ENCODE measurements at places on chromosomes 1 and 21.

- DNase-seq: no peak
These were observed 6.0 kb downstream of the TRAPPC10 start for GRCh38 chr21:44018127-44018526.

- DNase-seq: no peak
These were observed 415.7 kb upstream of the DAB1 start for GRCh38 chr1:57839526-57839925.

DNA sequence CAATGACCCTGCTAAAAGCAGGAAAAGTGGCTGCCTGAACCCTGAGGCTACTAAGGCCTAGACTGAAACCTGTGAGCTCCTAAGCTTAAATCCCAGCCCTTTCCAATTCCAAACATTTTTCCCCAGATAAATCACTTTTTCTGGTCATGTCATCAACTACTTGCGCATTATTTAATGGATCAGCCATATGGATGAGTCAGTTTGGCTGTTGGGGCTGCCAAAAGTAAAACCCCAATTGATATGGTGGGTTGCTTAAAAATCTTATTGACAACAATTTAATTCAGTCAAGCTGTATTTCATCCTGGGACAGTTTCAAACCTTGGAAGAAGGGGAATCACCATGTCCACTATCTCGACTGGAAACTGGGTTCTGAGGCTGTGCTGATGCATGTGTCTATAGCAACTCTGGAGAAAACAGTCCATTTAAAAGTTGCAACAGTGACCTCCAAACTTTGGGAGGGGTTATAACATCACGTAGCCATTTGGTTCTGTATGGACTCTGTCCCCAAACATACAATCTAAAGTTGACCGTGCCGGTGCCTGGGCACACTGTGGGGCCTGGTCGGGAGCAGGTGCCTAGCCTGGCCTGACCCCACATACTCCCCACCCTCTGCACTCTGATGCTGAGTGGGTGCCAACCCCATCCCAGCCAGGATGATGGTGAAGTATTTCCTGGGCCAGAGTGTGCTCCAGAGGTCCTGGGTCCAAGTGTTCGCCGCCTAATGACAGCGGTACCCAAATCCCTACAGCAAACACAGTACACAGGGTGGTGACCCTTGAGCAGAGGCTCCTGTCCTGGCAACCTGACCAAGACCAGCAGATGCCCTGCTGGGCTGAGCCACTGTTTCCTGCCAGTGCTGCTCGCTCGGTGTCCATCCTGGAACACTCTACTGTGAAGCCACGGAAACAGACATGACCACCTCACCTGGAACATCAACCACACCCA lies 46.5 kb upstream of the LRRC52 start:
- DNase-seq: no peak

- DNase-seq: no peak
These were observed 17.0 kb upstream of the PIGC start for GRCh38 chr1:172460887-172461315.

DNA sequence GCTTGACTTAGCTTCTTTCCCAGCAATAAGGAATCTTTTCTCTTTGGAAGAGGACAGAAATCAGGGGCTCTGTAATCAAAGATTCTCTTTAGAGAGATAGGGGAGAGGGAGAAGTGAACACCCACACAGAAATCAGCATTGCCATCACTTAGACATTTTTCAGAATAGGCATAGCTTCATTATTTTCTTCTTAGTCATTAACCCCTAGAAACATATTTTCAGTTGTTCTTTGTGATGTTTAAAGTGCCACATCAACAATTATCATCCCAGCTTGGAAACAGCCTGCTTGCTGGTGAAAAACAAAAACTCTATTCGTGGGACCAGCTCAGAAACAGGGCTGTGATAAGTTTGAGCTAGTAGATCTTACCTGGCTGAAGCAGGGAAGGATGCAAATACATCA lies 88.3 kb upstream of the SLC44A3 start:
- DNase-seq: no peak

DNA sequence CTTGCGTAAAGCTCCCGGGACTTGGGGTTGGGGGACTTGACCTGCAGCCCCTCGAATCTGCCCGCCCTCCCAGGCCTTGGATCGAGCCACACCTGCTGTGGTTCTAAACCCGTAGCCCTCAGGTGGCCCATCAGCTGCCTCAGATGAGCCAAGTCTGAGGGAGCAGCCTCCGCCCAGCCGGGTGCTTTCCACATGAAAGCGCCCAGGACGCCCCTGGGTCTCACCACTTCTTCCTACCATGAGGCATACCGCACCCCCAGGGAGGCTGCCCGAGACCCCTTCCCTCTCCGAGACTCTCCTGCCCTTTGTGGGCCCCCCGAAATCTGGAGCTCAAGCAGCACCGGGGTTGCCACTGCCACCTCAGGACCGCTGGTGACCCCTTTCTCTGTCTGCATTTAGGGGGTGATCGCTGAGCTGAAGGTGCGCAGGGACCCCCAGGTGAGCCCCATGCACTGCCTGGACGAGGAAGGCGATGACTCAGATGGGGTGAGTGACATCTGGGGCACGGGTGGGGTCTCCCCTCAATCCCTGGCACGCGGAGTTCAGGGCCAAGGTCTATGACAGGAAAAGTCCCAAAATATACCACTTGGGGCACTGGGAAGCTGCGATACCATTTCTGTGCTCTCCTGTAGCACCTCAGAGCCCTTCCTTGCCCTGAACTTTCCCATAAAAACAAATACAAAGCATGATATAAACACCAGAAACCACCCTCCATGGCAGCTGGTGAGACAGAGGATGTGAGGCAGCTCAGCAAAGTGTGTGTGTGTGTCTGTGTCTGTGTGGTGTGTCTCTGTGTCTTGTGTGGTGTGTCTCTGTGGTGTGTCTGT lies 68.5 kb downstream of the SLC19A1 start:
- no peak for DNase-seq

DNA sequence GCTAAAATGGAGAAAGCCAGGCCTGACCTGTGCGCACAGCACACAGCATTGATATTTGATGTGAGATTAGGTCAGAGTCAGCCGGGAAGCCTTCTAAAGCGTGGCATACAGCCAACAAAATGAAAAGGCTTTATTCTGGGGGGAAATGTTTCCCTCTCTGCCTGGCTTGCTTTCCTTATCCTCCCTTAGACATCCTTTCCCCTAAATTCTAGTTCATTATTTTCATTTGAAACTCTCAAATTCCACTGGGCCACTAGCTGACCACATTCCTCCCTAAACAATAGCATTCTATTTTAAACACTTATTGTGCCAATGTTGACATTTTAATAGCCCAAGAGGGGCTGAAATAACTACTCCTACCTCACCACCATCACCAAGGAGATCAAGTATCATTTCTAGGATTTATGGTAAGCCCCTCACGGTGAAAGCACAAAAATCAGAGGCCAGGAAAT lies 49.4 kb downstream of the LEPR start:
- no peak for DNase-seq

DNA sequence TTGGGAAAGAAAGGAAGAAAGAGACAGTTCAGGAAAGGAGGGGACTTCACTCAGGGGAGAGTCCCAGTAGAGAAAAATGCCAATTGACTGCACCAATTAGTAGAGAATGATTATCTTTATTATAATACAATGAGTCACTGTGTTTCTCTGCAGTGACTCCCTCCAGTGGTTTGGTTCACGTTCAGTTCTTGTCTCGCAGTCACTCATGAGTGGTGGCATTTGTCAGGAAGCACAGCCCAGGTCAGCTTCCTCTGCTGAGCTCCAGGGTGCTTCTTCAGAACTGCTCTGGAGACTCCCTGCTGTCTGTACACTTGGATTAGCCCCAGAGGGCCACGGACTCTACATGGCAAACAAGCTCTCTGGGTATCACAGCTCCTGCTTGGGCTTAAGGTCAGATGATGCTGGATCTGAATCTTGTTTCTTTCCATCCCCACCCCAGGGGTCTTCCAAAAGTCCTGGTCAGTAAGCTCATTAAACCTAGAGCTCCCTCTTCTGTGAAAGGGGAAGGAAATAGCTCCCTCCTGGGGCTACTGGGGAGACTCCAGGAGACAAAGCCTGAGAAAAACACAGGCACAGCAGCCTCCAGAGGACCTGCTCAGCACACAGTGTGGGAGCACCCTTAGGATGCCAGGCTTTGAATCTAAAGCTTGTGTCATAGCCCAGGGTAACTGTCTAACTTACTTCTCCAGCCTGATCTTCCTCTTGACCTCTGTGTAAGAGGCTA lies 619.0 kb downstream of the AJAP1 start:
- DNase-seq: no peak

DNA sequence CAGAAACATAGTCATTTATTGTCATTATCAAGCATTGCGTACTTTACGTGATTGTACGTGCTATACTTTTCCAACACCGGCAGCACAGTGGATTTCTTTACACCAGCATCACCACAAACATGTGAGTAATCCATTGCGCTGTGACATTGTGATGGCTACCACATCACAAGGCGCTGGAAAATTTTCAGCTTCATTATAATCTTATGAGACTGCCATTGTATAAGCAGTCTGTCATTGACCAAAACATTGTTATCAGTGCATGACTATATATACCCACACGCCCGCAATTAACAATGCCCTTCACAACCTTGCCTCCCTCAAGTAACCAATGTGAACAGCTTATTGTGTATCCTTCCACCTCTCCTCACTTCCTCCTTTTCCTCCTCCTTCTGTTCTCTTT lies 137.6 kb downstream of the ZZZ3 start:
- DNase-seq: no peak
